Hippocampal formation (tissue), 2 donors: ENCODE measurements at places on chromosomes 1 and 21.

DNA sequence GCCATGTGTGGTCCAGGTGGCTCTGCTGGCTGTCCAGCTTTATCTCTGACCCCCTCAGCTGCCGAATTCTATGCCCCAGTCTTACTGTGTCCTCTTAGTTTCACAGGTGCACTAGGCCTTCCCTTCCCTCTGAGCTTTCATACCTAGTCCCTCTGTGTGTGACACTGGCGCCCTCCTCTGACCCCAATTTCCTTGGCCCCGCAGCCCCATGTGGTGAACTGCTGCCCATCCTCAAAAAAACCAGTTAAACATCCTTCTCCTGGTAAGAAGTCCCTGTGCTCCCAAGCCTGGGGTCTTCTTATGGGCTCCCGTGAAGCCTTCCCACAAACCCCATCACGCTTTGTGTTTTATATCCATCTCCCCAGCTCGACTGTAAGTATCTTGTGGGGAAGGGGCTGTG is 93.9 kb upstream of the TSPAN2 start:
- no peak for DNase-seq

GRCh38 chr1:6521536-6521935 is 30.1 kb upstream of the PLEKHG5 start:
- DNase-seq: no peak

DNA sequence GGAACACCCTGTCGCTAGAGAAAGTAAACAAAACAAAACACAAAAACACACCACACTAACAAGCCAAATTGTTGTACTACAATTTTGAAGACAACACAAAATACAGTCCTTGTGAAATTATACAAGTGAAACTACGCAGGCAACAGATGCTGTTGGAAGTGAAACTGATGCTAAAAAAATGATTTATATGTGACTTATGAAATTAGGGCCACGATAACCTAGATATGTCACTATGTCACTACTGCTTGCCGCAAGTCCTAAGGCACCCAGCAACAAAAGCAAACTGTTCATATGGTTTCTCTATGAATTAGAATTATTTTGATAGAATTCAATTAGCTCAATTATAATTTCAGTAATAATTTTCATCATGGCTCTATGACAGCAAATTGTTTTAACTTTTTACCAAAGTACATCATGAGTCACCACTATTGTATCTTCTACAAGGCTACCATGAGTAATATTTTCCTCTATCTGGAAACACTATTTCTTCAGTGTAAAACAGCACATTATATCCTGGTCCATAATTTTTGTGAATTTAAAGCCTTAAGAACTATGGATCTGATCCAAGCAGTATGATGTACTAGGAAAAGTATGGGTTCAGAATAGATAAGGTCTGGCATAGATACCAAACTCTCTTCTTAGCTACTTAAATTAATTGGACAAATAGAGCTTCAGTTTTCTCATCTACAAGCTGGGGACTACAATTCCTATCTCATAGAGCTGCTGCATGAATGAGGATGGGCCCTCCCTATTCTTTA is 216.3 kb downstream of the COL11A1 start:
- no peak for DNase-seq

- DNase-seq: no peak
These were observed 54.8 kb downstream of the TBX19 start for GRCh38 chr1:168335500-168335899.

DNA sequence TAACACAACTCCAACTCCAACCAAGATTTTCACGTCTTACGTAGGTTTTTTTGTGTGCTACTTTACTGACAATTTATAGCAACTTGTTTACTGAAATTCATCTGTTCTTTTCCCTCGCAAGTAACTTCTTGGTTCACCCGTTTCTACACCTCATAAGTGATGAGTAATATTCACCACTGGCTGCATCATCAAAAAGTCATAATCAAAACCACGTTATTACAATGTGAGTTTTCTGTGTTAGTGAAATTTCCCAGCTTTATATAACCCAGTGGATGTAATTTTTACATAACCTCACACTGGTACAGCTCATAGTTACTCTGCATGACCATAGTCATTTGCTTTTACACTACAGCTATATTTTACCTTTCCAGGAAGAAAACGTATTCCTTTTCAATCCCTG is 401.1 kb upstream of the LYPLAL1 start:
- DNase-seq: no peak

- no peak for DNase-seq
These were observed 209.8 kb downstream of the MATN1 start for GRCh38 chr1:30513396-30514136.

GRCh38 chr1:161225534-161226319 is at the start of gene TOMM40L:
TOMM40L (plus strand) TSS chr1:161226060; CDS start chr1:161226490, 430 bp downstream.
- peak; percentile 88 for DNase-seq

GRCh38 chr1:175448467-175448866 is 255.9 kb upstream of the KIAA0040 start:
- DNase-seq: no peak

DNA sequence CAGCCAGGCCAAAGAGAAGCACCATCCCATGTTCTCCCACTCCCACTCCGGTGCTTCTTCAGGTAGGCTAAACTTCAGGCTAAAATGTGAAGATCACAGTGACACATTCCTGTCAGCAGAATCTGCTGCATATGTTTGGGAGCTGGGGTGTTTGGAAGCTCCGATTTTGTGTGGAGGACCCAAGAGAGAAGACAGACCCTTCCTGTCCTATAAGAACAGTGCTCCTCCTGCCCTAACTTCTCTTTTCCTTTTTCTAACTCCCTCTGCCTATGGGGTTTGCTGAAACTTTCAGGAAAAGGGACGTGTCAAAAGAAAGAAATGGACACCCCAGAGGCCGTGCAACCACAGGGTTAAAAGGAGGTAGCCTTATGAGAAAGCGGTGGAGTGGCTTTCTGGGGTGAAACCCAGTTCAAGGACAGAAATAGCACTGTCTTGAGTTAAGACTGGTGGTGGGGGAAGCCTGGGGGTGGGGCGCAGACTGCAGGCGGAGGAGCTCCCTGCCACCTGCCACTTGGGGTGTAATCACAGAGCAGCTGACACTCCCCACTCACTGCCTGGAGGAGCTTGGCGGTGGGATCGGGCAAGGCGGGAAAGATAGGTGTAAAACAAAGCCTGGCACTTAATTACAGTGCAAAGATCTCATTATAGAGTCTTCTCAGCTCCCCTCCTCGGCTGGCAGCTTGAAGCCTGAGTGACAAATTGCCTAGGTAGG is 645 bp upstream of the TLR5 start:
- DNase-seq: no peak
